ENCODE measurements at places on chromosomes 1 and 21. TPM values are rescaled to one million over a fixed set of nuclear protein-coding genes. Genes with fewer than 3 reads are reported as not detected.

- DNase-seq = no peak
These were observed 27.0 kb upstream of the ZFP69B start for GRCh38 chr1:40423264-40423642.

- no peak for DNase-seq
These were observed 44.3 kb upstream of the CCDC27 start for GRCh38 chr1:3707939-3708328.

- DNase-seq = peak; percentile 34
These were observed 31.1 kb upstream of the ZBTB40 start for GRCh38 chr1:22420455-22421053.

DNA sequence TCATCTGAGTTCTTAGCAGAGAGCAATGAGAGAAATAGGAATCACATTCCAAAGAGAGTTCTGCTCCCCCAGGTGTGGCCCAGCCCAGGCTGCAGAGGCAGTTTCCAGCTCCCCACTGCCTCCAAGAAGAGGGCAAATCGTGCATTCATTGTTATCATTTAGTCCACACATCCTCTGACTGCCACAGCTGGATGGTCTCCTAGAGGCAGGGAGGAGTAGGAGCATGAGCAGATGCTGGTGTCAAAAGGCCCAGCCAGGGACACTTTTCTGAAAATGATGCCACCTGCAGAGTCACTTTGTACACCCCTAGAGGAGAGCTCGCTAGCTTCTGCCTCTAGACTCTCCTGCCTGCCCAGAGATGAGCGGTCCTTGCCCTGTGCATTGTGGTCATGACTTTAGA lies 33.6 kb upstream of the GNPAT start:
- DNase-seq = no peak

DNA sequence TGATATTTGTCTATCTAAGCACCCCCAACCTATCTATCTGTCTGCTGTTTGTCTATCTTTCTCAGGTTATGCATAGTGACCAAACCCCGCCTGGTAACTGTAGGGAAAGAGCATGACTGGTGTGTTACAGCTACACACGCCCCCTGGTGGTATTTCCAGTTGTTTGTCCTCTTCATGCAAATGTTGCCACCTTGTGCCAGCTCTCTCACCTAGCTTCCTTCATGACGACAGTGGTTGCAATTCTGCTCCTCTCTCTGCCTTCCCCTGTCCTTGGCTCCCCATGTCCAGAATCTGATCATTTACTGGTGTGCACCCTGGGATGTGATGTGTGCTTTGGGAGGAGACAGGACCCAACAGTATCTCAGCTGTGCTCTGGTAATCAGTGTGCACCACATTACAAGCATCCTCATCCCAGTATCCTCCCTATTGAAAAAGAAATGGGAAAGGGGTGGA lies 8.1 kb upstream of the INKA2 start:
- DNase-seq = peak; percentile 60

- no peak for DNase-seq
These were observed 38.3 kb downstream of the IFI44 start for GRCh38 chr1:78687914-78688313.

DNA sequence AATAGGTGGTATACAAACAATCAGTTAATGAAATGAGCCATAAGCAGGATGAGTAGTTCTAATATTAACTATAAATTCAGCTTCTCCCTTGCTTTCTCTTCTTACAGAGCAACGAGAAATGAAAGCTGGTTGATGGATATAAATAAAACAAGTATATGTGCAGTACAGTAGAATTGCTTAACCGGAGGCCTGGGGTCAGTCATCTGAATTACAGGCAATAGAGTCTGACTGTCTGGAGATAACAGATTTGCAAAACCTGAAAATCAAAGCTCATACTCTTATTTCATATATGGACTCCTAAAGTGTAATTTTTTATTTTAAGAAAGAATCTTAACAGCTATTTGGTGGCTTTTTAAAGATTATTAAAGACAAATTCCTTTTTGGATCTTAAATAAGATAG lies 43.1 kb upstream of the SGIP1 start:
- no peak for DNase-seq

GRCh38 chr1:168783458-168784210 lies 54.6 kb upstream of the DPT start:
- DNase-seq = no peak

GRCh38 chr21:14875704-14876523 lies 188.9 kb downstream of the NRIP1 start:
- DNase-seq = no peak

- DNase-seq = no peak
These were observed 11.2 kb upstream of the SLAMF9 start for GRCh38 chr1:159965263-159965662.

GRCh38 chr1:166840309-166841274 lies 1.3 kb downstream of the POGK start:
- DNase-seq = no peak

- DNase-seq = no peak
These were observed 205.0 kb downstream of the PDE4B start for GRCh38 chr1:65997693-65998092.

- no peak for DNase-seq
These were observed 56.0 kb upstream of the C1orf21 start for GRCh38 chr1:184330875-184331274.

DNA sequence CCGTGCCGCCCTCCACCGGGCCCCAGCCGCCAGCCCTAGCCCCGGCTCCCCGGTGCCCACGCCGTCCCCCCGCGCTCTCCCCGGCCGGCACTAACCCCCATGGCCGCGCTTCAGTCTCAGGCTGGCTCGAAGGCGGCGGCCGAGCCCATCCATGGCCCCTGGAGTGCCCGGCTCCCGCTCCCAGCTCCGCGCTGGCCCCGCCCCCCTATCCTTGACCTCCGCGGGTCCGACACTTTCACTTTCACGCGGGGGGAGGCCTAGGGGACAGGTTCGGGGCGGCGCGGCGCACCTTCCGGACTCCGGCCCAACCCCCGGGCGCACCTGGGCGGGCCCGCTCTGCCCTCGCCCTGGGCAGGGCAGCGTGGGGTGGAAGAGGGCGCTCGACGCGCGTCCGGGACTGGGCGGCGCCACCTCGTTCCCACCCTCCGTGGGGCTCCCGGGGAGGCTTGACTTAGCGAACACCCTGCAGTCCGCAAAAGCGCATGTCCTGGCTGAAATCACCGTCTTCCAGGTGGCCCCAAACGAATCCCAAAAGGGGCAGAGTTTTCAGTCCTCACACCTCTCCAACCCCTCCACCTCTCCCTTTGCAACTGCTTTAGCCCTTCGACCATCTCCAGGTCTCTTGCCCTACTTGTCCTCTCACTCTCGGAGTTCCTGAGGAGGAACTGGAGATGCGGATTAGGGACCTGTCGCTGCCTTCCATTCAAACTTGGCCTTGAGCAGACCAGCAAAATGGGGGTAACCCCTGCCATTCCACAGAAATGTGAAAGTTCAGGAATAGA lies 3.9 kb upstream of the DENND2D start:
- DNase-seq = peak; percentile 75

DNA sequence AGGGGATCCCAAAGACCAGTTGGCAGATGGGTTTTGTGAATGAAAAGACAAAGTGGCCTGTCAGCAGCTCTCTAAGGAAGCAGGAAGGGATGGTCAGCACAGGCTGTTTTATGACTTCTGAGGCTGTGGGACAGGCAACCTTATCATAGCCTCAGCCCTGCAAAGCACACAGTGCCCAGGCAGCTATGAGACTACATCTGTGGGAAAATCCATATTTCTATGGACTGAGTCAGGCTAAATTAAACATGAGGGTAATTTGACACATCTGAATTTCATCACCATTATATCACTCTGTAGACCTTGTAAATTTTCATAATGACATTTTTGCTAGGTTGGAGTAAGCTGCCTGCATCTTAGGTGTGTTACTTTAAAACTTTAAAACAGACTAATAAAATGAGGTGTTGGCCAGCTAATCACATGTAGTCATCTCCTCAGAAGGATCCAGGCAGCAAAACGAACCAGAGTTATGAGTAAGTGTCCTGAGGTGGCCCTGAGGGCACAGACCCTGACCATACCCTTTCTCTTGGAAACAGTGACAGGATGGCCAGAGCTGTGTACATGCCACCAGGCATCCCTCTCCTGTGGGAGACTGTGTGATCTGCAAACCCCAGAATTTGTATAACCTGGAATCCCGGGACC lies 14.6 kb downstream of the NGF start:
- DNase-seq = no peak

GRCh38 chr1:169250795-169251194 lies 116.8 kb downstream of the NME7 start:
- DNase-seq = no peak

- DNase-seq = no peak
These were observed 39.8 kb downstream of the ASTN1 start for GRCh38 chr1:177124577-177125278.

The KRTAP11-1 gene
- polyA plus RNA-seq = not detected

The PAX7 gene
- not detected for polyA plus RNA-seq

The TBX19 gene
- polyA plus RNA-seq = 2.5 TPM

The TIAM1 gene
- 31.4 TPM for polyA plus RNA-seq

The CNR2 gene
- polyA plus RNA-seq = 0.36 TPM

The SEC16B gene
- not detected for polyA plus RNA-seq

The C4BPB gene
- polyA plus RNA-seq = not detected

The RIPPLY3 gene
- polyA plus RNA-seq = not detected

The MRPL55 gene
- 157 TPM for polyA plus RNA-seq

The SIK1 gene
- polyA plus RNA-seq = not detected

The HSPB7 gene
- polyA plus RNA-seq = not detected
